ENCODE measurements at places on chromosomes 5 and 9. TPM values are rescaled to one million over a fixed set of nuclear protein-coding genes. Genes with fewer than 3 reads are reported as not detected.

DNA sequence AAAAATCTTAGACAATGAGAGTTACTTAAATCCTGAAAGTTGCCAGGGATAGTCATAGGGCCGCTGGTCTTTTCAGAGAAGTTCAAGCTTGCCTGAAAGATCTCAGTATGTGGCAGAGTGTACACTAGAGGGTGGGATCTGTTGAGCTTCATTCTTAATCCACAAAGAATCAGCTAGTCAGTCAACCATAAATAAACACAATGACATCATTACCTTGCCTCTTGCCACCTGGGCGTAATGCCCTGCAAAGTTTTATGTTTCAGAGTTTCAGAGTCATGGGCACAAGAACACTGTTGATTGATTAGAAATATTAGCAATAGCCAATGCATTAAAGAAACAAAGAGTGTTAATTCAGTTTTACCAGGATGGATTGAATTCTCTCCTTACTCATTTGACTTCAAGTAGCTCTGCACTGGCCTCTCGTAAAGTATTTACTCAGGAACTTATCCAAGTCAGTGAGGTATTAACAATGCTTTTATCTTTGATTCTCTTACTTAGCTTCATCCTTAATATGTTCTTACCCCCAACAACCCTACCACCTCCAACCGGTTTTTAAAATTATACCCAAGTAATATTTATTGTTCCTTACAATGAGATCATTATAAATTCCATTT, 14.3 kb upstream of the ANXA1 start:
- DNase-seq = peak; percentile 70

- DNase-seq = no peak
These were observed 276.8 kb upstream of the RORB start for GRCh38 chr9:74220327-74220726.

- peak; percentile 39 for DNase-seq
These were observed 19.0 kb downstream of the ATOX1 start for GRCh38 chr5:151739395-151739794.

GRCh38 chr5:159340511-159340910, 10.2 kb upstream of the IL12B start:
- no peak for DNase-seq

- peak; percentile 9 for DNase-seq
These were observed 107.6 kb upstream of the PRSS3 start for GRCh38 chr9:33687779-33688178.

DNA sequence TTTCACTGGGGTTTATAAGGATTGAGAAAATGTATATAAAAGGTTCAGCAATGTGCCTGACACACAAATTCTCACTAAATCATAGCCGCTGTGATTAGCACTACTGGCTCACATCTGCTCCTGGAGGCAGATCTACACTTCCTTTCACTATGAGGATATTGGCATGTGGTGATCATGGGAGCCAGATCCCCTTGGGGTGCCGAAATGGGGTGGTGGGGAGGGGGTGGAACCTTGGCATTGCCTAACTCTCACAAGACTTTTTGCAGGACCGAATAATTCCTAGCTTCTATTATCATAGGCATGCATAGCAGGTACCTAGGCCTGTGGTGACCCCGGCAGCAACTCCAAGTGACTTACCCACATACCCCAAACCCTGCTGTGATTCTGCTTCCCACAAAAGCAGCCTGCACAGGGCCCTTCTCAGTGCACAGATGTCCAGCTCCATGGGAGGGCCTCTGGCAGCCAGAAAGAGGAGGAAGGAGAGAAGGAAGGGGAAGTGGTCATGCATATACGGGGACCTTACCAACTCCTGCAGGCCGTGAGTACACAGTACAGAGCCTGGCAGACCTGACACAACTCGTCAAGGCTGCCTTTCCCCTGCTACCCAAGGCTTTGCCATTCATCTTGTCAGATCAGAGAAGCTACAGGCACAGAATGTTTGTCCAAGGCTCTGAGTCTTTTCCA, 61.3 kb upstream of the IQGAP2 start:
- no peak for DNase-seq

DNA sequence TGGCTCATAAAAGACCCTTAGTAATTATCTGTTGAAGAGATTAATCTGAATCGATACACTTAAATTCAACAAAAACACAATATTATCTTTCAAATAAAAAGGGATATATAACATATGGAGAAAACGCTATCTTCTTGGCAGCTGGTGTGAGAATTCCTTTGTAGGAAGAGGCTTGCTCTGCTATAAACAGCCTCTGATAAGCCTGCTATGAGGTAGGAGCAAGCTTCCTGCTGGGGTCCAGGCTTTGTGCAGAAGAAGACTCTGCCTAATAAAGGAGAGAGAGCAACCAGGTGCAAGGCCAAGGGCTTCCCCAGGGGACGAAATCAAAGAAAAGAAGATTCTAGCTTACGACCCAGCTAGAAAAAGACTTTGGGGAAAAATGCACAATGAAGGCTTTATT, 43.3 kb upstream of the SSBP2 start:
- no peak for DNase-seq

- no peak for DNase-seq
These were observed 26.0 kb downstream of the ZCCHC7 start for GRCh38 chr9:37146410-37146809.

DNA sequence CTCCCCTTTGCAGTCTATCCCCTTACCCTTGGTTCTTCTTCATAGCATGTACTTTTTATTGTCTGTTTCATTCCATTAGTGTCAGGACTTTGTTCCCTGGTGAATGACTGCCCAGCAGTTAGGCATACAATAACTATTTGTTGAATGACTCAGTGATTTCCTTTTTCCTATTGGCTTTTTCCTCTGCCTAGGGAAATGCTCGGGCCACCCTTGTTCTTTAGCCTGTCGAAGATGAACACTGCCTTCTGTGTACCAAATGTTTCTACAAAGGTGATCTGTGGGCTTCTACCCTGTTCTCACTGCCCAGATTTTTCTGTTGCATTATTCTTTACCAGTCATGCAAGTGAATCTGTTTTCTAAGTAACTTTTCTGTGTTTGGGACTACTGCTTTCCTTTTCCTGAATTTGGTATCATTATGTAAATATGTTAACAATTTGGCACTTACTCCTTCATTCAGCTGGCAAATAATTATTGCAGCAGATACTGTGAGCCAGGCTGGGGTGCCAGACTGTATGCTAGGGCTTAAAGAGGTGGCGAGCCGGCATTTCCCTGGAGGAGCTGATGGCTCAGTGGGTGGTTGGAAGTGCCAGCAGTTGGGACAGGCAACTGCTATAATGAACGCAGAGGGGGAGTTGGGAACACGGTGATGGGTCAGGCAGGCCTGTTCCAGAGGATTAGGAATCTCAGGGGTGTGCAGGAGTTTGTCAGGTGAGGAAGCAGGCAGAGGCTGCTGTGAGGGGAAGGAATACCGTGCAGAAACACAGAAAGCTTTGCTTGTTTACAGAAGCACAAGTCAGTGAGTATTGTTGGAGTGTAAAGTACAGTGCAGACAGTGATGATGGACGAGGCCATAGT, 30.6 kb downstream of the KDM4C start:
- DNase-seq = peak; percentile 51

DNA sequence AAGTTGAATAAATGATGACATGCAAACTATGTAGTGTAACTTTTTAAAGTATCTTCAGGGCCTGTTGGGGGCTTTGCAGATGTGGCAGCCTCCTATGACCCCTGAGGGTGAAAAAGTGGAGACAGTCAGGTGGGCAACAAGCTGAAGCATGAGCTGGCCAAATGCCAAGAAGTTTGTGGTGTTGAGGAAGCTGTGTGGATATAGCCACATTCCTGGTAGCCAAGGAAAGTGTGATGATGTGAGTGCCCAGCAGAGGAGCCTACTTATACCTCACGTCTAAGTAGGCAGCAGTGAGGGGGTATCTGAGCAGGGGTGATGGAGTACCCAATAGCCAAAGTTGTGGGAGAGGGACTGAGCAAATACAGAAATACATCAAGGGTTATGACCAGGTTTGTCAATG, 621.2 kb upstream of the CDH6 start:
- DNase-seq = no peak

- no peak for DNase-seq
These were observed 298.5 kb upstream of the MSX2 start for GRCh38 chr5:174425964-174426290.

GRCh38 chr9:4667681-4668080, 1.4 kb upstream of the SPATA6L start:
- no peak for DNase-seq

- DNase-seq = peak; percentile 51
These were observed 207.9 kb downstream of the C9orf50 start for GRCh38 chr9:129412814-129413536.

DNA sequence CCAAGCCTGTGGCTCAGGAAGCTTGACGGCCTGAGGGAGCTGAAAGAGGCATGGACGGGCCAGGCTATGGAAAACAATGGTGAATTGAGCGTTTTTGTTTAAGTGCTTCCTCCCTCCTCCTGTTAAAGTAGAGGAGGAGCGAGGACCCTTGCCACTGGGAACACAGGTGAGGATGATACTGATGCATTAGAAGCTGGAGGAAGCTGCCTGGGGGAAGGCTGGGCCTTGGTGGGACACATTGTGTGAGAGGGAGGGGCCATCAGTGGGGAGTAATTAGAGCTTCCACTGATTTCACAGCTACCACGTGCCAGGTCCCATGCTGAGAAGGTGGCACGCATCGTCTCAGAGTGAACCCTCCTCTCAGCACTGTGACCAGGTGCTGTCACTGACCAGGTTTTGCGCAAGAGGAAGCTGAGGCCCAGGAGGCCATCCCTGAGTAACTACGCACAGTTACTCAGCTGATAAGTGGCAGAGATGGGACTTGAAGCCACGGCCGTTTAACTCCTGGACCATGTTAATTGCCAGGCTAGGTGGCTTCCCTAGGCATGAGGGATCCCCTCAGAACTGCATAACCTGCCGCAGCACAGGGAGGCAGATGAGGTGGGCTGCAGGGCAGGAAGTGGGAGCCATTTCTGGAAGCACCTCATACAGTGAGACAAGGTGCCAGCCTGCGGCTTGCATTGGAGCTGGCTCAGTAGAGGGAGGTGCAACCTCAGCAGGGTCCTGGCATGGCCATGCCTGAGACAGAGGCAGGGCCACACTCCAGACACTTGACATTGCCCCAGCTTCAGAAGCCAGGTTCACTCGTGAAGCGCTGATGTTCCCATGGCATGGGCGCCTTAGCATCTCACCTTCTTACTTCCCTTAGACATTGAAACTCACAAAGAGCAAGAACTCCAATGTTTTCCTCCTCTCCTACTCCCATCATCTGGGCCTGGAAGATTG, 195.3 kb upstream of the MVB12B start:
- DNase-seq = no peak

- DNase-seq = peak; percentile 99
These were observed 48.9 kb downstream of the CXXC5 start for GRCh38 chr5:139696894-139697658.

- no peak for DNase-seq
These were observed 737.3 kb downstream of the MTRR start for GRCh38 chr5:8606231-8606630.

DNA sequence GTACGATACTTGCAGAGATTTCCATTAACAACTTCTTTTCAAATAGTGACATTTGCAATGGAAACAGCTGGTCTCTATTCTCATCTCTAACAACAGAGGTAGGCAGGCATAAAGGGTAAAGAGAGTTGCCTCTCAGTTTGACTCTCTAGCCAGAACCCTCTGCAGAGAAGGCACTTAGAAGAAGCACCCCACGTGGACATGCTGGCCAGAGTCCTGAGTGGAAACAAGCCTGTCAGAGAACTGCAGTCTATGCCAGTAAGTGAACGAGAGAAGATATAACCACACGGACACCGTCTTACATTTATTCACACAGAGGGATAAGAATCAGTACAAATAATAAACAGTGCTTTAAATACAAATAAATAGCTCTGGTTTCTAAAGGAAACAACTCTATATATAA, 11.0 kb upstream of the LHX6 start:
- no peak for DNase-seq

GRCh38 chr9:130461218-130461630, 16.5 kb downstream of the ASS1 start:
- DNase-seq = peak; percentile 72

- no peak for DNase-seq
These were observed 391.6 kb downstream of the DMRTA1 start for GRCh38 chr9:22838266-22838665.

DNA sequence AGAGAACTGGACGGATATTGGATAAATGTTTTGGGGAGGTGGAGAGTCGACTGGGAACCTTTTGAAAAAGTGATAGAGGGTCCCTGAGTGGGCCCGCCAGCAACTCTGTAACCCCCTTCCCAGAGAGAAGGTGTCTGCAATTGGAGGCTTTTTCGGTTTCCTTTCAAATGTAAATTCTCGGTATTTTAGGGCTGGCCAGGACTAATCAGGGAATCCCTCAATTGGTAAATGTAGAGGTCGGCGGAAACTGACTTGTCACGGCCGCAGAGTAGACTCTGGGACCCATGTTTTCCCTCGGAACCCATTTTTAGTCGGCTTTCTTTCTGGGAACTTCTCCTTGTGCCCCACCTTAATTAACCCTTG, 524 bp downstream of the CCNB1 start:
- peak; percentile 7 for DNase-seq

GRCh38 chr9:120603591-120603990, 23.6 kb upstream of the CDK5RAP2 start:
- no peak for DNase-seq

DNA sequence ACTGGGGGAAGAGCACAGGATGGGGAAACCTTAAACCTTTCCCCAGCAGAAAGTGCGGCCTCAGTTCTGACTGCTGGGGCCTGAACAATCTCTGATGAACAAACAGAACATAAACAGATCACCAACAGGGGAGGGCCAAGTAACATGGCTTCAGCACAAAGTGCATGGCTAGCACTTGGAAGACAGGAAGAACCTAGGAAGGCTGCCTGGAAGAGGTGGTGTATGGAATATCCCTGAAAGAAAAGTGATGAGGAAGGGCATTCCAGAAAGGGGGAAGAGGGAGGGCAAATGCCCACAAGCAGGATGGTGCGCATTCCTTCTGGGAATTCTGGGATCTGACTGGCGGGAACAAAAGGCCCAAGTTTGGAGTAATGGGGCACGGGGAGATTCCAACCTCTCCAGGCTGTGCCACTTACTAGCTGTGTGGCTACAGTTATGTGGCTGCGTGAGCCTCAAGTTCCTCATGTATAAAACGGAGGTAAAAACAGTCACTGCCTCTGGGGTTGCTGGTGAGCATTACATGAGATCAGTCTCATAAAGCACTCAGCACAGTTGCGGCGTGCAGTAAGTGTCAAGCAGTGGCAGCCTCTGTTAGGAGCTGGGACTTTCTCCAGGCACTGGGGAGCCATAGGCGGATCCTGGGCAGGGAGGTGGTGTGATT, 1.6 kb downstream of the PDGFRB start:
- no peak for DNase-seq

OR1J2 gene
- not detected for total RNA-seq

TMEM171 gene
- 1.5 TPM for total RNA-seq

IFNK gene
- not detected for total RNA-seq

AGXT2 gene
- not detected for total RNA-seq

TUSC1 gene
- total RNA-seq = not detected
